Ammon's horn (tissue), 1 donor: ENCODE measurements at places on chromosomes 12 and 14.

DNA sequence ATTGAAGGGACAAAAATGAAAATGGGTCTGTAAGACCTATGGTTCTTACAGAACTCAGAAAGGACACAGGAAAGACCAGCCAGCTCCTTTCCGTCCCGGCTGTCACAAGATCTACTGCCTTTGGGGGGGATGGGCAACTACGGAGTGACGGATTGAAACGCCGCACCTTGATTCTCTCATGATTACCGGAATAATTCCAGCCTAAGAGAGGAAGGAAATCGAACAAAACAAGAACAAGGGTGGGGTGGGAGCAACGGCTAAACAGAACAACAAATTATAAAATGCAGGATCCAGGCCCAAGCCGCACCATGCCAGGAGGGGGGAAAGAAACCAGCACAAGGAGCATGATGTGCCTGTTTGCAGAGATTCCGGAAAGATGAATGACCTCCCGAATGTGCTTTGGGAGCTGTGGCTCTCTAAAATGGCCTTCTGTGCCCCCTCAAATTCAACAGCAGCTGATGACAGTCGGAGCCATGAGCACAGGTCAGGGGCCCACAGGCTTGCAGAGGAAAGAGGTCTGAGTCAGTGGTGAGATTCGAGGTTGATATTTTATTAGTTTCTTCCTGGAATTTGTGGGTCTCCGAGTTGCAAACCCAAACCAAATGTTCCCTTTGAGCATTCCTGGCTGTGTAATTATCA is 72.1 kb downstream of the SPRING1 start:
- no peak for DNase-seq

- DNase-seq: no peak
Measured at GRCh38 chr12:13561923-13562322, 365.4 kb downstream of the EMP1 start.

DNA sequence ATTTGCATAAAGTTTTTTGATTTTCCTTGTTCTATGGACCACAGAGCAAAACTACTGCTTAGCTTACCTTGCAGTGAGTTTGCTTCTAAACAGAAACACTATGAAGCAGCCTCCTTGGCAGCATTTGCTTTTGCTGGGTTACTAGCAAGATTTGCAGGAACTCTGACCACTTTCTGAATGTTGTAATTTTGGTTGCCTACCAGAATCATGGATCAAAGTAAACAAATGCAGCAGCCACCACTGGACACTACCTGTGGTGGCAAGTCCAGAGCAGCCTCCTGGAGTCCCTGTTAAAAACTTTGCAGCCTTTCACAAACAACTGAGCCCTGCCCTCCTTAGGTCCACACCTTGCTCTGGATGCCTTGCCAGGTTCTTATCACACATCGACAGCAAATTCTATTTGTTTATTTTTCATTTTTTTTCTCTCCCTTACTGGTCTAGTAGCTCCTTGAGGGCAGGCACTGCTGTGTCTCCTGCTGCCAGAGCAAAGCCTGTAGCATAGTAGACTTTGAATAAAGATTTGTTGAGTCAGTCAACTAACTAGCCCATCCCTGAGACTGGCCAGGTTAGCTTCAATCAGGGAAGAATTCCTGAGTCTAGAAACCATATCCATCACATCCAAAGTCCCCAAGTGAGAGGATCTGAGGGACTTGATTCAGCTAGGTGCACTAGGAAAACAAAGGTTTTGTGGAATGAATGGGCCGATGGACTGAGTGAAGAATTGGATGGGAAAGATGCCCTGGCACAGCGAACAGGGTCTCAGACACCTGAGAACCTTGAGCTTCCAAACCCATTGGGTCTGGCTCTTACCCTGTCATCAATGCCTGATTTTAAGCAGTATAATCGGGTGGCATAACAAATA is 5.7 kb downstream of the TTC6 start:
- DNase-seq: no peak

DNA sequence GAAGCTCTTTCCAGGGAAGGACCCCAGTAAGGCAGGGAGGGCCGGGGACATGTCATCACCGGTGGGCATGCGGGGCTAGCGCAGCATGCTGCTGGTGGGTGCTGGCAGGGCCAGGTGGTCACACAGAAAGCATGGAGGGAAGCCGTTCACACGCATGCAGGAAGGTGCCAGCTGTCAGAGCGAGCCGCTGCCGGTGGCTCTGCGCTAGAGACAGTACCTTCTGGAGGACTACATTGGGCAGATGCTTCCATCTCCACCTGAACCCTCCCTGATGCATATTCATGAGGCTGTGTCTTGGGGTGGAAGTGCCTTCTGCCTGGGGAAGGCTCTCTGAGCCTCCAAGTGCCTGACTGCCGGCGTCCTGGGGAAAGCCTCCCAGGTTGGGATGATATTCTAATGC is 203.8 kb downstream of the CALM1 start:
- DNase-seq: no peak

DNA sequence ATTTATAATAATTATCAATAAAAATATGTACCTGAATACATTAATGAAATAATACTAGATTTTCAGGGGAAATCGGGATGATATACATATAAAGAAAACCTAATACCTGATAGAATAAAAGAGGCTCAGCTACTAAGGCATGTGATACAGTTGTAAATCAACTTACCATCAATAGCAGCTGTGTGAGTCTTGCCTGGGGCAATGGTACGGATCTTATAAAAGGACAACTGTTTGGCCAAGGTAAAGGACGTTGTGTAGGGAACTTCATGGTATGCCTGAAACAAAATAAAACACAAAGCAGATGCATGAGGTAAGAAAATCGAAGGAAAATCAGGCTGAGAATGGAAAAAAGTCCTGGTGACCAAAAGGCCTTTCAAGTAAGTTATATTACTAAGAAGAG is 25.4 kb downstream of the NEK9 start:
- DNase-seq: no peak

- no peak for DNase-seq
Measured at GRCh38 chr12:12641650-12642049, 30.0 kb downstream of the CREBL2 start.

GRCh38 chr12:59084511-59085375 is 164.4 kb upstream of the LRIG3 start:
- DNase-seq: no peak

- DNase-seq: no peak
Measured at GRCh38 chr12:131357920-131358319, 353.0 kb upstream of the SFSWAP start.

DNA sequence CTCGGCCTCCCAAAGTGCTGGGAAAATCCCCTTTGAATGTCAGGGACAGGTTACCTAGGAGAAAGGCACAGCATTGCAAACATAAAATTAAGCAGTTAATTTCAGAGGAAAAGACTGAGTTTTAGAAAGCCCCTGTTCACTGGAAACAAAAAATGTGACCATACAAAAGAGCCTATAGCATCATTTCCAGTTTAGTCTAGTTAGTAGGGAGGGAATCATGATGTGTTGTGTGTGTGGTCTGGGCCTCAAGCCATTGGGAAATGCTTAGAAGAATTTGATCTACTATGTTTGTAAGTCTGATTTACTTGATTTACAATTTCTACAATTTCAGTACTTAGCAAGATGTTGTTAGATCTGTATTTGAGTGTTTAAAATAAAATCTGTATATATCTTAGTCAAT is 47.1 kb upstream of the RERG start:
- no peak for DNase-seq

- DNase-seq: no peak
Measured at GRCh38 chr12:47828008-47828975, 8.6 kb upstream of the HDAC7 start.

- DNase-seq: no peak
Measured at GRCh38 chr14:55115460-55115859, 13.6 kb upstream of the LGALS3 start.

DNA sequence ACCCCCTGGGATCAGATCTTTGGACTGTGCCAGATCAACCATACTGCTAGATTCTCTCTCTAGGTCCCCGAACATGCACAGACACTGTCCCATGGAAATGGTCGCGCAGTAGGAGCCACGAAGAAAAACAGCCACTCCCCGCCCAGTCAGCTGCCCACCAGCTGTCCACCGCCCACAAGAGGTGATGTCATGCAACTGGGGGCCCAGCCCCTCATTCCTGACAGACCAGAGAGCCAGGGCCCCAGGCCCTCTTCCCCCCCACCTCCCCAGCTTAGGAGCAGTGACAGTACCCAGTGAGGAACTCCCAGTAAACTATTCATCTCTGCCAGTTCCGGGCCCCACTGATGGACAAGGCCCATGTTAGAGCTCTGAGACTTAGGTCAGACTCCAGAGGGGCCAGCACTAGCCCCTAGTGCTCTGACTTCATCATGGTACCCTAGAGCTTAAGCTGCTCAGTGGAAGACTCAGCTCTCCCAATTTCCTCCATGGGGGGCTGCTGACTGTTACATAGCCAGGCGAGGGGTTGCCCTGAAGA is 3.7 kb upstream of the TAMALIN start:
- DNase-seq: no peak

GRCh38 chr12:19972325-19973288 is 395.7 kb upstream of the PDE3A start:
- DNase-seq: no peak

- peak; percentile 52 for DNase-seq
Measured at GRCh38 chr14:74302152-74302628, 544 bp downstream of the ABCD4 start.

DNA sequence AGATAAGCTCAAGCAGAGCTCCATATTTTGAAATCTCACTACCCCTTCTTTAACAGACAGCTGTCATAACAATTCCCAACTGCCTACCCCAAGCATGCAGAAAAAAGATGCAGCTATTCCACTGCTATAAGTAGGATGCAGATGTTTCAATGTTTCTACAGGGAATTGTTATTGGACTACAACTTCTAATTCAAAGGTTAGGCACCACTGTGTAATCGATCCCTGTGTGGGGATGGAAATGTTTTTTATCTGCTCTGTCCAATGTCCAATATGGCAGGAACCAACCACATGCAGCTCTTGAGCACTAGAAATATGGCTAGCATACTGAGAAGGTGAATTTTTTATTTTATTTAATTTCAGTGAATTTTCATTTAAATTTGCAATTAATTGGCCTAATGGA is 208.6 kb downstream of the SLC2A13 start:
- DNase-seq: no peak

- DNase-seq: no peak
Measured at GRCh38 chr12:116709768-116710167, 28.1 kb downstream of the SPRING1 start.

DNA sequence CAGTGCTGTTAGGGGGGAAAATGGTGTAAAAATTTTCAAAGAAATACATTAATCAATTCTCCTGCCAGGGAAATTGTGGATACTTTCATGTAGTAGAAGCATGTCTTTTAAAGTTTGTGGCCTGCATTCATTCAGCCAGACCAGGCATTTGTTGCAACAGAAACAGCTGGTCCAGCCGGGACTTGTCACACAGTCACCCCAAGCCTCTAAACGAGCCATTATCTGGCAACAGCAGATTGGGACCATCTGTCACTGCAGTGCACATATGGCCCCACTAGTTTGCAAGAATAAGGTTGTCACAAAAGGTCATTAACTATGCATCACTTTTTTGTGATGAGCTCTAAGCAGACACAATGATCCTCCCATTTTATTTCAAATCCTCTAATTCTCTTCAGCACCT is 193.9 kb downstream of the PHLDA1 start:
- DNase-seq: peak; percentile 12

GRCh38 chr14:101501341-101501740 is 60.0 kb upstream of the DIO3 start:
- no peak for DNase-seq

GRCh38 chr12:84507956-84508850 is 404.4 kb downstream of the SLC6A15 start:
- DNase-seq: no peak

DNA sequence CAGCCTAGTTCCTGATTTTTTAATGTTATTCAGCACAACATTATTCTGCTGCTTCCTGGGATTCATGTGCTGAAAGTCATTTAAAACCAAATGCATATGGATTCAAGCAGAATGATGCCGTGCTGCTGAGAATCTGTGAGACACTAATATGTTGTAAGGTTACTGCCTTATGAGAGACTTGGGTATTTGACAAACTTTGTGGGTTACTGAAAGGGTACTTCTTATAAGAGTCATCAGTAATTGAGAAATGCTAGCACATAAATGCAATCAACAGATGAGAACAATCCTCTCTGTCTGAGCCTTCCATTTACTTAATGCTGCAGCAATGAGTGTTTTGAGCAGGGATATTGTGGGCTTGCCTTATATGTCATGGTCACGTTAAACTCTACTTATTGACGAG is 175.7 kb downstream of the NPAS3 start:
- no peak for DNase-seq

DNA sequence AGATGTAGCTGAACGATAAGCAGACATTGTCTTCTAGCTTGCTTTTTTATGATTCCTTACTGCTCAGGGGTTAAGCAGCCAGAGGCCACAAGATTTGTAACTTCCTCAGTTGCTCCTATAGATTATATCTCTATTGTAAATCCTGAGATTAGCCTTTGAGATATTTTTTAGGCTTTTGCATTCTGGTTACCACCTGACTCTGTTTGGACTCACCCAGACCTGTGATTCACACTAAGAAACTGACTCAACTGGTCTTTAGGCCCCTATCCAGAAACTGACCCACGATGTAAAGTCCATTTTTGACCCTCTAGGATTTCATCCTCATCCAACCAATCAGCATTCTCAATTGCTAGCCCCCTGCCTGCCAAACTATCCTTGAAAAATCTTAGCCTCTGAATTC is 194.4 kb downstream of the RASSF9 start:
- DNase-seq: no peak

- DNase-seq: no peak
Measured at GRCh38 chr14:95355422-95355821, 35.7 kb upstream of the CLMN start.

DNA sequence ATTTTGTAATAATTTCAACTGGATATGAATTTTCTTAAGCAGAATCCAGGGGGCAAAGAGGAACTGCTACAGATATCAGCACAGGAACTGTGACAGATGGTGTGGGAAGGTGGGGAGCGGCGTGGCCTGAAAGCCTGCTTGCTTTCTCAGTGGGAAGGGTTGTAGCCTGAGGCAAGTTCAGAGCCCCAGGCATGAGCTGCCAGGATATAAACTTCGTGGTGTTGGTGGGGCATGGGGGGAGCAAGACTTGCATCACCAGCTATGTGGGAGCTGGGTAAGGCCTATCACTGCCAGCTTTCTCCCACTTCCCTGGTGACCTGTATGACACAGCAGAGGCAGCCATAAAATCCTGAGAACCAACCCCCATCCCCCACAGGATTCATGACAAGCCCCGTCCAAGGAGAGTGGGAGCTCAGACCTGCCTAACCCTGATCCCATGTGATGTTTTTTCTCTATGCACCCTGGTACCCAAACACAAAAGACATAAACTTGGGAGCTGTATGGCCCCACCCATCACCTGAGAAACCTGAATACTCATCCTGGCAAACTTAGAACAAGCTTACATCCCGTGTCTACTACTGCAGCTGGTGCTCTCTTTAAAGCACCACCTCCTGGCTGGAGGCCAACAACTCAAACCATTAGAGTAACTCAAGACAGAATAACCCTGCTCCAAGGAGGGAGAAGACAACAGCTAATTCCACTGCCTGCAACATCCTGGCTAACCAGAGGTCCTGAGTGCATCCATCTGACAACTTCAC is 16.5 kb downstream of the CLEC1A start:
- DNase-seq: no peak

DNA sequence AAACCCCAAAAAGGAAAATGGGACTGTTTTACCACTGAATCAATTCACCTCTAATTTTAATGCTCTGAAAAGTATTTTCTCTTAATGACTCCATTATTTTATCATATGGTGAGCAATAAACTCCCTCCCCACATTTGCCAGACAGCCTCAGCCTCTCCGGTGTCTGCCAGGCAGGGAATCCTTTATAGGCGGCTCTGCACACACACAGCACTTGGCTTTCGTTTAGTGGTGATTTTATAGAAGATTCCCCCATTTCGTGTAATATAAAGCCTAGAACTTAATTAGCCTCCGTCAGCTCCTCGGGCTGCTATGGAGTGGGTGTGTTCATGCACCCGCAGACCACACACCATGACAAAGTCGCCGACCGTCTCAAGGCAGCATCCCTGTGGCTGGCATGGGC is 10.1 kb upstream of the C14orf180 start:
- DNase-seq: no peak
